Activated naive CD8-positive, alpha-beta T cell treated with anti-CD3 and anti-CD28 coated beads, Interleukin-2, amount 50 U/mL, for 16 hours (primary cell): ENCODE measurements at places on chromosomes 3 and 15.

DNA sequence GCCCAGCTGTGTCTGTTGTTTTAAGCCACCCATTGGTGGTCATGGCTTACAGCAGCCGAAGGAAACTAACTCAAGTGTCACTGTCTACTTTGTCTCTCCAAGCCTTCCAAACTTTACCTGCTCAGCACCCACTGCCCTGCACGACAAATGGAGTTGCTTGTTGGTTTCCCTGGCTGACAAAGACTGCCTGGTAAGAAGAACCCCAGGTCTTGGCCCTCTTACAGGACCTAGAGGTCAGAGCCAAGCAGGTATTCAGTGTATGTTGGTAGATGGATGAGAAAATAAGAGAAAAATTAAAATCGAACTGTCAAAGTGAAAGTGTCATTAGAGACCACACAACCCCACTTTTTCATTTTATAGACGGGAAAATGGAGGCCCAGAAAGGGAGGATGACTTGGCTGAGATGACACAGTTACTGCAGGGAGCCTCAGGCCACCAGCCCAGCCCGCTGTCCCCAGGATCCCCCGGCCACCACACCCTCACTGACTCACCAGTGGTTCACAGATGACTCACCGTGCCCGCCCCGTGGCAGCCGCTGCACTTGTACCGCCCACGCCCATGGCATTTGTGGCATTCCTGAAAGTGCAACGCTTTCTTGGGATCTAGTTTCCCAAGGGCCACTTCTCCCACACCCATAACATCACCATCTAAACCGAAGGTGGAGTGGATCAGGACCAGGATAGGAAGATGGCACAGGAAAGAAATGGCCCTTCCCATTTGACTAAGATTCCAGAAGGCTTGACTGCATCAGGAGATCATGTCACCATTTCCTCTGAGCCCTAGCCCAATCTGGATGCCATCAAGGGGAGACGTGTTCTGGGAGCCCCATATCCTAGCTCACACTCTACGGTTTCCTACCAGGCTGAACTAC is 15.2 kb downstream of the SSUH2 start:
- no peak for DNase-seq

DNA sequence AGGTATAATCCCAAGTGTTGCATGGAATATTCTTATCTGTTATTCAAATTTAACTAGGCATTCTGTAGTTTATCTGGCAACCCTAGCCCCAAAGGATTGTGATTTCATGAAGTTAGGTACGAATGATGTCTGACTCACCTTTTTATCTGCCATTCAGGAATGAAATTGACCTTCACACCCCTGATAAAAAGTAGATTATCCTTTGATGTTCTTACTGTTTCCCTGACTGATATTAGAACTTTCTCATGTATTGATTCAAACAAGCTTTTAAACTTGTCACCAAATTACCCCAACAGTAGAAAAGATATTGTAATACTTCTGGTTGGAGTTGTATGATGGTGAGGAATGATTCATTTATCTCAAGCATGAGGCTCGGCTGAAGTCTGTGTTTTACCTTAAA is 43.6 kb upstream of the CADPS start:
- no peak for DNase-seq

DNA sequence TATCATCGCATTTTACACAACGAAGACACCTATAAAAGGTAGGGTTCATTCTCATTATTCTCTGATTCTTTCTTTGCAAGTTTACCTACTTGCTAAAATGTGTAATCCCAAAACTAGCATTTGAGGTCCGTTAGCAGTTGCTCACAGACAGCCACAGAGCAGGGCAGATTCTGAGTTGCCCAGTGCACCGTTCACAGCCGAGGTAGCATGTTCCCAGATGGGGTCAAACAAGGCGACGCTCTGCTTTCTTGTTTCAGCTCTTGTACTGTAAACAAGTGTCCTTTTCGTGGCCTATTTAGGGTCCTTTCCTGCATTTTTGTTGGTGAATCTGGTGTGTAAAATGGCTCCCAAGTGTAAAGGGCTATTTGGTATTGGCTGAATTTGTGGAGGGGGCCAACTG is 3.1 kb downstream of the PPP1R2 start:
- DNase-seq, result no peak

GRCh38 chr15:66775127-66776105 is 73.4 kb downstream of the SMAD6 start:
- no peak for DNase-seq

GRCh38 chr3:40313975-40314860 is 4.7 kb downstream of the EIF1B start:
- DNase-seq, result no peak

DNA sequence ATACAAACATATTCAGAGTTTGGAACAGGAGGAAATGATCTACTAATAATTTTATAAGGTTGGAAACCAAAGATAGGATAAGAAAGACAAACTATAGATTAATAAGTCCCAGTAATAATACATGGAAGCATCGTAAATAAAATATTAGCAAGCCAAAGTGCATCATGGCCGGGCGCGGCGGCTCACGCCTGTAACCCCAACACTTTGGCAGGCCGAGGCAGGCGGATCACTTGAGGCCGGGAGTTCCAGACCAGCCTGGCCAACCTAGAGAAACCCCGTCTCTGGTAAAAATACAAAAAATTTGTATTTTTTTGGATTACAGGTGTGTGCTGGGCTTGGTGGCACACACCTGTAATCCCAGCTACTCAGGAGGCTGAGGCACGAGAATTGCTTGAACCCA is 14.9 kb downstream of the MUC4 start:
- DNase-seq, result no peak

DNA sequence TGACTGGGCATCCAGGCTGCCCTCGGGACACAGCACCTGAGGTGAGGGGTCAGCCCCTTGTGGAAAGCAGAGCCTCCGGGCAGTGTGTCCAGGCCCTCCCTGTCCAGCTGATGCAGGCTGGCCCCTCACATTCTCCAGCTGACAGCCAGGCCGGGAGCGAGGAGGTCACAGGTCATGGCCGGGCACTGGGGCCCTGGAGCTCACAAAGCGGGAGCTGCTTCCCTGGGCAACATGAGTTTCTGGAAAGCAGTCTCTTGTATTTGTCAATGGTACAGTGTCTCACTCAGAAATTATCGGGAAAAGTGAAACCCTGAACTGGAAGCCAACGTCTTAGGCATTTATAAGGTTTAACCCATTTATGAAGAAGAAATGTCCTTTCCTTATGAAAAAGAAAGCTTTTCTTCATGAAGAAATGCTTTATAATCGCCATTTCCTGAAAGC is 118.5 kb downstream of the OPA1 start:
- DNase-seq, result no peak

DNA sequence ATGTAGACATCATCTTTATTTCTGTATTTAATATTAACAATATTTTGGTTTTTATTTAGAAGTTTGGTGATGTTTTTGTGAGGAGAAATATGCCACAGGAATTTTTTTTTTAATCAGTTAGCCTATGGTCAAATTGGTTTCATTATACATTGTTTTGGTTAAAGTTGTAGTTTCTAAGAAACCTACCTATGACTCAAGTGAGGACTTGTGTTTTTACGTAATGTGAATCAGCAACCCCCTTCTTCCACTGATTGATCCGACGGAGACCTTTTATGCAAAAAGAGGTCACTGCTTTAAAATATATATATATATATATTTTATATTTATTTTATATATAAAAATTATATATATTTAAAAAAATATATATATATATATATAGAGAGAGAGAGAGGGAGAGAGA is 698.1 kb downstream of the FHIT start:
- DNase-seq, result no peak

GRCh38 chr15:64562003-64562640 is 101.7 kb downstream of the ZNF609 start:
- no peak for DNase-seq

- DNase-seq, result no peak
These were observed 101.4 kb downstream of the TNIK start for GRCh38 chr3:171358881-171359198.

GRCh38 chr3:3334491-3334890 is 155.0 kb upstream of the CRBN start:
- no peak for DNase-seq

GRCh38 chr3:118772547-118773011 is 262.1 kb downstream of the IGSF11 start:
- no peak for DNase-seq
